ENCODE measurements at places on chromosomes 3 and 15.

- DNase-seq = no peak
Measured at GRCh38 chr15:100694381-100695021, 92.1 kb downstream of the ASB7 start.

- DNase-seq = no peak
Measured at GRCh38 chr15:69793431-69793780, 304.3 kb downstream of the TLE3 start.

- DNase-seq = no peak
Measured at GRCh38 chr15:74413350-74414080, 20.2 kb downstream of the SEMA7A start.

DNA sequence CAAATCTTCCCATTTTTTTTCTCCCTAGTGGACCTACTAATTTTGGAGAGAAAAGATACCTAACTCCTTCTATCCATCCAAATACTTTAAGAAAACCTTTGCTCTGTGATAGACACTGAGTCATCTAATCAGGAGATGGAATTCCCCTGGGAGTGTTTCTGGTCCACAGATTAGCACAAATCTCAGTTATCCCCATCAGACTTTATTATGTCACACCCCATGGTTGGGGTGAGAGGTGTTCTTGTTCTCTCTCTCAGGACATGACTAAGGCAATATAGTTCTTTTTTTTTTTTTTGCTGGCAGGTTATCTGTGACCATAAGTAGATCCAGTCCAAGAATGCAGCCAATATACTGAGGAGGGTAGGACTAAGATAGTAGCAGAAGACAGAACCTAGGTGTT is 15.8 kb downstream of the SLC9A9 start:
- no peak for DNase-seq

GRCh38 chr3:119258915-119259314 is 18.2 kb upstream of the B4GALT4 start:
- no peak for DNase-seq

GRCh38 chr3:46414739-46415138 is 7.7 kb downstream of the CCRL2 start:
- DNase-seq = no peak

DNA sequence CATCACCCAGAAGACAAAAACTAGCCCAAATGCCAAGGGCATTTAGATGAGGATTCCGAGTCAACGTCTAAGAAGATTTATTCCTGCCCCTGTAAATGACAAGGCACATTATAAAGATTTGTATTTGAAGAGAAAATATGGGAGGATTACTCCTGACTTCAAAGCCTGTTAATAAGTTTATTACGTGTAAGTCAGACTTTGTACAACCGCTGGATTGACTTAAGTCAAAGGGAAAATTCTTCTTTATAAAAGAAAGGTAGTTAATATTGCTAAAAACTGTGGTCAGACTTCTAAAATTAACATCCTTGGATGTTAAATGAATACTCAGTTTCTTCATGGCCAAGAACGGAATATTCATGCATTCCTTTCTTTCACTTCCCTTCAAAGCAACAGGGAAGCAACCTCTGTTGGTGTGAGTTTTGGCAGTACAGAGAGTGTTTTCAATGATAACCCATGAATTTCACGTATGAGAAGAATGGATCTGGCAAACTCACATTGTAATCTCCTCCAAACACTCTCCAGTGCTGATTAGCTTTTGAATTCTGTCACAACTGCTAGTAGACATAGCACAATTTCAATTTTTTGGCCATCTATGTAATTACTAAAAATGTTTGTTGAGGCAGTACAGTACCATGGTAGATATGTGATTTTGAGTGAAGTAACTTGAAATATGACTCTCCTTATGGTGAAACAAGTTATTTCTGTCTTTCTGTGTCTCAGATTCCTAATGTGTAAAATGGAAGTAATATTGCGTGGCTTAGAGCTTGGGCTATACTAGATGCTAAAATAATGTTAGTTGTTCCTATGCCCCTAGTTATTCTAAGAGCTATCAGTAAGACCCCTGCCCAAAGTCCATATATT is 62.0 kb downstream of the PLD1 start:
- DNase-seq = no peak

DNA sequence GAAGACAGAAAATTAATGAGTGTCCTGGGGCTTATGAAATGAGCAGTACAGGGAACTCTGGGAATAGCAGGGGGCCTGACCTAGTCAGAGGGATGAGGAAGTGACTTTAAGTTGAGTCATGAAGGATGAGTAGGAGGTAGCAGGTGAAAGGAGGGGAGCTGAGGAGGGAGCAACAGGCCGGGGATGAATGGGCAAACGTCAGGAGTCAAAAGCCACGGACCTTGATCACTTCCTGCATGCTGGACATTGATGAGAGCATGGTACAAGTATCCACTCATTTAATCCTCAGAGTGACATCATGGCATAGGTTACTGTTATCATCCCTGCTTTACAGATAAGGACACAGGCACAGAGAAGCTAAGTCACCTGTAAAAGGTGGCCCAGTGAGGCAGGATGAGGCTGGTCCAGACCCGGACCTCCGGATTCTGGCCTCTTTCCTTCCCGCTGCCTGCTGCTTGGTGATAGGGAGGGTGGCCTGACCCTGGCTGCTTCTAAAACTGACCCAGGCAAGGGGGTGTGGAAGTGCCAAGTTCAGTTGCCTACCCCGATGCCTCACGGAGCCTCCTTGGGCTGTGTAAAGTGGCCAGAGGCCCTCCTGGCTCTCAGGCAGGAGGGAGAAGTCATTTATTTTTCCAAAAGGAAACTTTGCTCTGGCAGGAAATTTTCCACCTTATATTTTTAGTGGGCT is 7.6 kb downstream of the CORO2B start:
- DNase-seq = no peak

DNA sequence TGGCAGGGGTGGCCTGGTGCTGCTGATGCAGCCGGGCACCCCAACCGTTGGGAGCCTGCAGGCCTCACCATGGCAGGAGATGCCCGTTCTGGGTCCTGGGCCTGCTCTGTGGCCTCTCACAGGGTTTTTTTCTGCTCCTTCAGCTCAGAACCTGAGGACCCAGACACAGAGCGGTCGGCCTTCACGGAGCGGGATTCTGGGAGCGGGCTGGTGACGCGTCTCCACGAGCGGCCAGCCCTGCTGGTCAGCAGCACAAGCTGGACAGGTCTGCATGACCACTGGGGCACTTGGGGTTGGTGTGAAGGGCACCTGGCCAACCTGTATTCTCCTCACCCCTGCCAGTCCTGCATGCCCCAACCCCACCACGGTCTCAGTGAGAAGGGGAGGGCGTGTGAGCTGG is 10.3 kb downstream of the ALG1L2 start:
- no peak for DNase-seq

DNA sequence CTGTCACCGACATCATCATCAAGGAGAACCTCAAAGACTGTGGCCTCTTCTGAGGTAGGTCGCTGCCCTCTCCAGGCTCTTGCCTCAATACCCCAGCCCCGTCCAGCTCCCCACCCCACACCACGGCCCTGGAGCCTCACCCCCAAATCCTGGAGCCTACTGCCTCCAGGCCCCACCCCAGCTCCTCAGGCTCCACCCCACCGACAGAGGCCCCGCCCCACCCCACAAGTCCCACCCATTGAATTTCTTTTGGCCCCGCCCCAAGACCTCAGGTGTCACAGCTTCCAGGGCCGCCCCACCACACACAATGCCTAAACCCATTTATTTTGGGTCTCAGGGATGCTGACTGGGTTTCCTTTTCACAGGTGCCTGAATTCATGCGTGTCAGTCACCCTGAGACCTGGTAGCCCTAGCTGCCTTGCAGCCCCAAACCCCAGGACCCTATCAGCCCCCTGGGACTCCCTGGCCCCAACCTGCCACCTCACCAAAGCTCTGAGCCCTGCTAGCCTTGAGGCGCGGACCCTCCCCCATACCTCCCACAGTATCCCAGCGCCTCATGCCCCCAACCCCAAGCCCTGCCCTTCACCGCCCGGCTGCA is 3.6 kb downstream of the GNAT1 start:
- DNase-seq = peak; percentile 38

DNA sequence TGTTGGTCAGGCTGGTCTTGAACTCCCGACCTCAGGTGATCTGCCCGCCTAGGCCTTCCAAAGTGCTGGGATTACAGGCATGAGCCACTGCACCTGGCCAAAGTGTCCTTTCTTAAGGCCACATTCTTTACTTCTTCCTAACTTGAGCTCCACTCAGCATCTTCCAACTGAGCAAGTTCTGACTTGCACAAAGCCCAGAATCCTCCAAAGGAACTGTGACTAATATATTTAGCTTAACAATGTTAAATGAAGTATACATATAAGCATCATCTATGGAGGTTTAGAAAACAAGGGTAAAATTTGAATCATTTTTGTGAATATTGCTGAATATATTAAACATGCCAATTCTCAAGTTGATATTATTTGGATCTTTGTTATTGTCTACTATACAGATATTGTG is 93.7 kb downstream of the SHQ1 start:
- no peak for DNase-seq

DNA sequence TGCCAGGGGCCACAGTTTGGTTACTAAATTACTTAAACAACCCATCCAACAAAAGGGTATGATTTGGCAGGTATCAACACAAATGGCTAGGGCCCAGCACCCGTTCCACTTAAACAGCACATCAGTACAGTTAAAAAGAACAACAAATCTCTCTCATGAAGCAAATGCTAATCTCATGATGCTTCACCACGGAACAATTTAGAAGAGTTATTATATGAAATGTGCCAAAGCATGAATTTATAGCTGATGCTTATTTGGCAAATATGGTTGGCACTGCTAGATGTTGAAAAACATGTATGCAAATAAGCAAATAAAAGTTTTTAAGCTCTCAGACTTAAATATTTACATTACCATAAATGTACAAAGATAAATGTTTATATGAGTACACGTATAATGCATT is 2.3 kb downstream of the PEAK1 start:
- no peak for DNase-seq

- DNase-seq = no peak
Measured at GRCh38 chr3:70519913-70520659, 207.6 kb upstream of the MDFIC2 start.

GRCh38 chr15:84714821-84715220 is 1.1 kb downstream of the SEC11A start:
- DNase-seq = no peak

DNA sequence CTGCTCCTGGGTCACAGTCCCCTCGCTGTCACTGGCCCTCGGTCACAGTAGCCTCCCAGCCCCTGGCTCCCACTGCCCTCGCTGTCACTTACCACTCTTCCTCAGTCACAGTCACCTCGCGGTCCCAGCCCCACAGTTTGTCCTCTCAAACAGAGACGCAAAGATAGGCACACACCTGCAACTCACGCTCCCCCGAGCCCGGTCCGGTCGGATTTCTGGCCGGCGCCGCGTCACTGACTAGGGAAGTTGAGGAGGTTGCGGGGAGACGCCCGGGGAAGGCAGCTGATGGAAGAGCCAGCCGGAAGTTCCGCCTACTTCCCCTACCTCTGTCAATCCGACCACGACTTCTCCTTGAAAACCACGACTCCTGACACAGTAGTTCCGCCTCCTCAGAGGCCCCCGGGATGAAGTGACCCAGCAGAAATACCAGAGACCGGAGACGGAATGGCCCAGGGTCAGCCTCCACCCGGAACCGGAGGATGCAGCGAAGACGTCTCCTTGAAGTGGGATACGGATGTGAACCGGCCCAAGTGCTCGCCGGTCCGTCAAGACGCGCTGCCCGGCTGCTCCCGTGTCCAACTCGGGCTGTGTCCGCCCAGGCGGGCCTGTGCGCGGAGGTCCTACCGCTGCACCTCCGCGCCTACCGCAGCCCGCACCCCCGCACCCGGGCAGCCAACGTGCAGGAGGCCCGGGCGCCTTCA is at the start of gene PCYT1A:
TSS of gene PCYT1A (minus strand) at position 287 of the 701 bp plus-strand sequence. CDS start 17,195 bp downstream, outside the sequence.
- DNase-seq = peak; percentile 71

GRCh38 chr3:31639828-31640227 is 107.1 kb downstream of the STT3B start:
- no peak for DNase-seq

Measured in stimulated activated CD4-positive, alpha-beta T cell treated with anti-CD3 and anti-CD28 coated beads, Interleukin-4, amount 100 ng/mL, for 1 hour (primary cell).